ENCODE measurements at places on chromosomes 16 and 17.

DNA sequence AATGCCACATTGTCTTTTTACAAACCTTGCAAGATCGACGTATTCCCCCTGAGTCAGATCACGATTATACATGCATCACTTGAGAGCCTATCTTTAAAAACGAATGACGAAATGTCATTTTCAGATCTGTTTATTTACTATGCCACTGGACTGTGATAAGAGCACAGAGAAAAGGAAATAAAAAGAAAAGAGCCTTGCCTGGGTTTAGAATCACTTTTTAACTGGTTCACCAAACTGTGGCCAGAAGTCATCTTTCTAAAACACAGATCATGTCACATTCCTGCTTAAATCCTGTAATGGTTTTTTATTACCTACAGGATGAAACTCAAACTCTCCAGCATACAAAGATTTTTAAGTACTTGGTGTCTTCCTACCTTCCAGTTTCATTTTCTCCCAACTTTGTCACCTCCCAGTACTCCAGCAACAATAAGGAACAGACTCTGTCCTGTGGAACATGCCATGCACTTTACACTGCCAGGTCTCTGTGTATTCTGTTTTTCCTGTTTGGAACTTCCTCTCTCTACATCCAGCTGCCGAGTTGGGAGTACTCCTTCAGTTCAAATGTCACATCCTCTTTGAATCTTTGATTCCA is 91.5 kb downstream of the SNX11 start:
- no peak for DNase-seq

DNA sequence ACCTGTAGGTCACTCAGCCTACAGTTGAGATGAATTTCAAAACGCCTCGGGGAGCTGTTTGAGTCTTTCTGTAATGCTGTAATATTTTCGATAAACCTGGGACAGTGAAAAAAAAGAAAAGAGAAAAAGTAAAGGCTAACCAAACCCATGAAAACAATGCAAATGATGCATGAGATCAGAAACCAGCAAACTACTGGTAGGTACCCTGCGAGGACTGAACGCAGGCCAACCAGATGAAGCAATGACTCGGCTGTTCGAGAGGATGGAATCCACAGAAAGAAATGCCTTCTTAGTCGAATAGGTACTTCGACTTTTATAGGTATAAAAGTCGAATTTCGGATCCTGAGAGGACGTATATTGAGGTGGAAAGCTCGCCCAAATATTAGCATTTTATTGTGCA is 509 bp upstream of the ATAD5 start:
- no peak for DNase-seq

DNA sequence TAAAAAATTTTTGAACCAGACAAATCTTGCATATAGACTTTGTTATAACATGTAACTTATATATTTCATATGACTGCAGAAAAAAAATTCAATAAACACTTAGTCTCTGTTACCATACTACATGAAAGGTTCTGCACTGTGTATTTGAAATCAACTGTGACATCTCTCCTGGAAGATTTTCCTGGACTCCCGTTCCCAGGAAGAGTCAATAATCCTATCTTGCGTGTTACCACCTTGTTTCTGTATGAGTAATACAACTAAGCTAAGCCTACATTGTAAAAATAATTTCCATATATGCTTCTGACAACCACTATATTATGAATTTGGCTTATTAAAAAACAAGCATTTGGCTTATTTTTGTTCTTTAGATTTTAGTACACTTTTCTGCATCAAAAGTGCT is 665.6 kb upstream of the SOX9 start:
- DNase-seq = no peak

DNA sequence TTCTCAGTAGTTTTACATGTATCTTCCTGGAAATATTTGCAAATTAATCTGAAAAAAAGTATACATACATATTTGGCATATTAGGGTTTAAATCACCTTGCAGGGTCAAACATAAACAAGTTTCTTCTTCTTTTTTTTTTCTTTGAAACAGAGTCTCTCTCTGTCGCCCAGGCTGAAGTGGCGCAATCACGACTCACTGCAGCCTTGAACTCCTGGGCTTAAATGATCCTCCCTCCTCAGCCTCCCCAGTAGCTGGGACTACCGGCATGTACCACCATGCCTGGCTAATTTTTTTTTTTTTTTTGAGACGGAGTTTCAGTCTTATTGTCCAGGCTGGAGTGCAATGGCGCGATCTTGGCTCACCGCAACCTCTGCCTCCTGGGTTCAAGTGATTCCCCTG is 12.6 kb upstream of the FUS start:
- no peak for DNase-seq

GRCh38 chr17:72394531-72394930 is 273.7 kb downstream of the SOX9 start:
- no peak for DNase-seq

- DNase-seq = peak; percentile 2
These were observed 32.8 kb upstream of the ETV4 start for GRCh38 chr17:43578699-43579565.

GRCh38 chr16:89410322-89410721 is 80.0 kb downstream of the ANKRD11 start:
- no peak for DNase-seq

DNA sequence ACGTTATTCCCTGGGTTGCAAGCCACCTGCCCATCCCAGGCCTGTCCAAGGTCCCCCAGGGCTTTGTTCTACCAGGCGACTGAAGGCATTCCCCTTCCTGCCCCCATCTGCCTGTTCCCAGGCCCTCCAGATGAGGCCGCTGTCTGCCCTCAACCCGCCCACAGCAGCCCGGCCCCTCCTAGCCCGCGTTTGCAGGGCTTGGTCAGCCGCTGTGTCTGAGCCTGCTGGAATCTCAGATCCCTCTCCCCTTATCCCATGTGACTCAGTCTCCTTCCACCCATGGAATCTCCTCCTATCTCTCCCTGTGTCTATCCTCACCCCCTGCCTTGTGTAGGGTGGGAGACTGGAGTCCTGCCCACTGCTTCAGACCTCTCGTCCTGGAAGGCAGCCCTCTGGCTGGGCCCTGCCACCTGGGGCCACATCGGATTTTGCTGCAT is 186.0 kb upstream of the TNRC6C start:
- peak; percentile 45 for DNase-seq

- no peak for DNase-seq
These were observed 34.2 kb upstream of the CRHR1 start for GRCh38 chr17:45749831-45750335.

DNA sequence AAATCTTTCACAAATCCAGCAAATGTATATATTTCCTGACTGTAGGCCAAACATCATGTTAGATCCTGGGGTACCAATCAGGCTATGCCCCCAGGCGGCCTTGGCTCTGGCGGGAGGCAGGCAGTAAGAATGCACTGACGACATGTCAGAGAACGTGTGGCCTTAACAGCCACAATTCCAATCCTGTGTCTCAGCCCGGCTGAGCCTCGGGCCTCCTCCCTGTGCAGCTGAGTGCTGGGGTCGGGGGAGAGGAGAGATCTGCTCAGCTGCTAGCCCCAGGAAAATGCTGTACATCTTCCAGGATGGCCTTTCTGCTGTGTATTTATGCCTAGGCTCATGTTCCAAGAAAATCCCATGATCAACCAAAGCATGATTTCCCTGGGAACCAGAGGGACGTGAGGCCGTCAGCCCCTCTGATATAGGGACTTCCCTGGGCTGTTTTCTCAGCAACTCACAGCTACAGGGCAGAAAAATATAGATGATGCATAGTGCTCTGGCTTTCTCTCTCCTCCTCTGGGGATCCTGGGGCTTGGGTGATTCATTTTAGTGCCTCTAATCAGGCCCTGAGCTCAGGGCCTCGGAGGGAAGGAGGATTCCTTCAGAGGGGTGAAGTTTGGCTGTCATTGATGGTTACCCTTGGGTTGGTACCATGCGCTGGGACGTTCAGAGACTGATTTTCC is 604.0 kb downstream of the HS3ST4 start:
- no peak for DNase-seq

- no peak for DNase-seq
These were observed 72.8 kb downstream of the WIPI1 start for GRCh38 chr17:68384471-68384870.

GRCh38 chr16:68377667-68378393 is 67.0 kb downstream of the PRMT7 start:
- DNase-seq = no peak

DNA sequence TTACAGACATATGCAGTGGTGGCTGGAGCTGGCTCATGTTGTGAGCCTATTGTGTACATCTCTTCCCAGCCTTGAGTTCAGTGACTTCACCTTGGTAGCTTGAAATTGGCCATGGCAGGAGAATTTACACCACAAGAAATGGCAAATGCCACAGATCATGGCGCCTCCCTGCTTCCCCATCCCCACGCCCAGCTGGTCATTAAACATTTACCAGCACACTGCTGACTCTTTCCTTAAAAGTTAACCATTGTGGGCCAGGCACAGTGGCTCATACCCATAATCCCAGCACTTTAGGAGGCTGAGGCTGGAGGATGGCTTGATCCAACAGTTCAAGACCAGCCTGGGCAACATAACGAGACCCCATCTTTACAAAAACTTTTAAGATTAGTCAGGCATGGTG is 22.6 kb upstream of the ITGB4 start:
- DNase-seq = no peak

GRCh38 chr16:85759631-85760419 is 8.9 kb upstream of the C16orf74 start:
- no peak for DNase-seq

GRCh38 chr17:35900280-35900679 is 20.1 kb upstream of the CCL5 start:
- no peak for DNase-seq

DNA sequence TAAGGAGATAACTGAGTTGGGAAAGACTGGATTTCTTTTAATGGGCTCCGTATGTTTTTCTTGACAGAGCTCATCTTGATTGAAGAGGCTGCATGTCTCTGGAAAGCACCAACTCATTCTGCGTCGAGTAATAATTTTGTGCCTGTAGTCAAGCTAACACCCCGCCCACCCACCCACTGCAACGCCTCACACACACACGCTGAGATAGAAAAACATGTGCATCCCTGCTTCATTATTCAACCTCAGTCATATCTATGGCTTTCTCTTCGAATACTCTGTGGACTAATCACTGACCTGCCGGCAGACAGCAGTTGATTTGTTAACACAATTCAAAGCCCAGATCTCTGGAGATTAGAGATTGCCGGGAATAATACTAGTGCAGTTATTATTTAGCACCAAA is 220.2 kb upstream of the TOM1L1 start:
- DNase-seq = no peak

- DNase-seq = no peak
These were observed 310.3 kb downstream of the CDH13 start for GRCh38 chr16:82936941-82937551.

GRCh38 chr16:24346734-24347133 is 90.6 kb downstream of the CACNG3 start:
- no peak for DNase-seq

- DNase-seq = no peak
These were observed 7.3 kb downstream of the WRAP53 start for GRCh38 chr17:7695586-7695985.

- no peak for DNase-seq
These were observed 31.1 kb downstream of the TPSG1 start for GRCh38 chr16:1193825-1194581.

- no peak for DNase-seq
These were observed 4.9 kb downstream of the MYH1 start for GRCh38 chr17:10513299-10514067.

- DNase-seq = no peak
These were observed 32.3 kb downstream of the ENGASE start for GRCh38 chr17:79106958-79107357.

DNA sequence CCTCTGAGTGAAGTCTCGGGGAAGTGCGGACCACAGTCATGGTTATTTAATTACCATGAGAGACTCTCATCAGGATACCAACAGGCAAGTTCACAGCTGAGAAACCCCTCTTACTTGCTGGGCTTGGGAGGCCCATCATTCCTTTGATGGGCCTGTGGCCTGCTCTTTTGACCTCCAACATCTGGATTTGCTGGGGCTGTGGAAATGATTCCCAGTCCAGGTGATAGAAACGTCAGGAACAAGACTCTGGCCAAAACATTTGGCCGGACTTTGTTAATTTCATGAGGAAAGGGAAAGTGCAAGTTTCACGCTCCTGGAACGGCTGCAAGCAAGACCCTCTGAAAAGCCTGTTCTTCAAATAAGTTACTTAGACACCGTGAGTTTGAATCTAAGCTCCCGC is 42.5 kb downstream of the TMEM114 start:
- DNase-seq = no peak

DNA sequence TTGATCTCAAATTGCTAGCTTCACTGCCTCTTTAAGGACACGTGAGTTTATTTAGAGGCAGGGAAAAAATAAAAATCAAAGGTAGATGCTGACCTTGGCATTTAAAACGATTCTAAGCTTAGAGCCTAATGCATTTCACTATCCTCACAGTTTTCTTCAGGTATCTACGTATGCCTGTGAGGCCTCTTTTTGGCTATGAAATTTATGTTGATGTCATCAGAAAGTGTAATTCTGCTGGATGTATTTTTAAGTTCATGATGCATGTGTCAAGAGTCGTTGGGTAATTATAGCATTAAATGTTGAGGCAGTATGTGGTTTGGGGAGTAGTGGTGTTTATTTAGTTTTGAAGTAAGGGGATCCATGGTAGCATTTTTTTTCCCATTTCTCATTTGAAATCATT is 4.2 kb upstream of the KRTAP3-2 start:
- DNase-seq = no peak

- DNase-seq = no peak
These were observed 38.8 kb upstream of the HSBP1 start for GRCh38 chr16:83768986-83769385.

GRCh38 chr17:57135026-57135788 is 50.2 kb downstream of the AKAP1 start:
- DNase-seq = no peak
